Esophagus mucosa (tissue), 1 donor: ENCODE measurements at places on chromosomes 5 and 9. TPM values are rescaled to one million over a fixed set of nuclear protein-coding genes. Genes with fewer than 3 reads are reported as not detected.

DNA sequence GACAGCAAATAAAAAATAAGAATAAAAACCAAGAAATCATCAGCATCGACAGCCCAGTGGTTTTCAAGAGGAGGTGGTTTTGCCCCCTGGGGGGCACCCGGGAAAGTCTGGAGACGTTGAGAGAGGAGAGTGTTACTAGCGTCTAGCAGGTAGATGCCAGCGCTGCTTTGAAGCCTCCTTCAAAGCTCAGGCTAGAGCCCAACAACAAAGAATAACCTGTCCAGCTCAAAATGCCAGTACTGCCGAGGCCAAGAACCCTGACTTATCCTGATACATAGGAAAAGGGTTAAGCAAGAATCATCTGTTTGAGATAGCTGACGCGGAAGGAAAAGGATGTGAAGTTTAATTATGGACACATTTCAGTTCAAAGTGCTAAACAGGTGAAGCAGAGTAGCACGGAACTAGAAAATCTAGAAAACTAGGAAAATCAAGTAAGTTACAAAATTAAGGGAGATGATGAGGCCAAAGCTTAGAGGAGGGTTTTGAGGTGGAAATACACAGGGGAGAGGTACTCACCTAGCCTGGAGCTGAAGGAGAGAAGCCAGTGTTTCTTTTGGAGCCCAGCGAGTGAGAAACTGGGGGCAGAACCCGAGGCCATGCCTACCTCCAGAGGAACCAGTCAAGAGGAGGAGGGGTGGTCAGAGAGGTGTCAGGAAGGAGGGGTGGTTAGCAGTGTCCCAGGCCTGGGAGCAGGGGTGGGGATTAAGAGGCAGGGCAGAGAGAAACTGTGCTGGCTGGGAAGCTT, 121.0 kb upstream of the RETREG1 start:
- ATAC-seq, result peak; percentile 17

Gene PKD2L2
- not detected for total RNA-seq

DNA sequence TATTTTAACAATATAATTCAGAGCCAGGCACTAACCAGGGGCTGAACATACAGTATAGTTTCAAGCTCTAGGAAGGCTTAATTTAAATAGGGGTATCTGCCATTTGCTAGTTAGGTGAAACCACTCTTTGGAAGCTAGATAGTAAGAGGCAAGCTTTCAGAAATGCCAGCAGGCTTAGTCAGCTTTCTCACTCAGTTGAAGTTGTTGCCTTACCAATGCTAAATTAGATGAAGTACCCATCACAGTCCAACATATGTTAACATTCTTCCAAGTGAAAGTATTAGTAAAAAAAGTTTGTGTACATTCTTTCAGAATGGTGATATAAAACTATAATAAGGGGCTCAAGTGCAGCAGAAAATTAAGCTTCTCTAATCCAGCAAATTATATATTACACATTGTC, 215.0 kb downstream of the CNTLN start:
- no peak for ATAC-seq

Gene TESK1
- 9.5 TPM for total RNA-seq

DNA sequence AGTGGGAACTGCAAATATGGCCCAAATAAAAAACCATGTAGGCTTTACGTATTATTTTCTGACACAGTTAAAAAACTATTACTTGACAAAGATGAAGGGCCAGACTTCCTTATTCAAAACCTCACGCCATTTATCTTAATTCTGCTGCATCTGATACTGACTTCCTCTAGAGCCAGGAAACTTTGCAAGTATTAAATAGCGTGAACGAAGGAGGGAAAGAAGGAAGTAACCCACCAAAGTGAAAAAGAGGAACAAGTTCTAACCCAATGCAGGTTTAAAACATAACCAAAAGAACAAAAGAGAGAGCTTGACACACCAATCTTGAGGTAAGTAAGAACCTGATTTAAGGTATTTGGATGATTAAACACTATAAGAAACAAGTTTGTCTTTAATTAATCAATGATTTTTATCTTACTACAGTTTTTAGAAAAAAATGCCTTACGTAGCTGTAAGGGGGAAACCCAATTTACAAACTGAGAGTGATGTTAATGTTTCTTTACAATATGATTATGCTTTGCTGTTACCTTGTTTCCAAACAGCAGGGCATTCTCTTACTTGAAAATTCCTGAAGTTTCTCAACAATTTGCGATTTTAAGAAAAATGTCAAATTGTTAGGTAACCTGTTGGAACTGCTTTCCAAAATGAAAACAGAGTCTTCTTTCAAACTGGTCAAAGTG, at the start of gene GAPT:
TSS of gene GAPT (plus strand) at position 220 of the 677 bp plus-strand sequence. CDS start 3,102 bp downstream, outside the sequence.
- peak; percentile 20 for ATAC-seq

Gene TSSK1B
- total RNA-seq, result 0.48 TPM

DNA sequence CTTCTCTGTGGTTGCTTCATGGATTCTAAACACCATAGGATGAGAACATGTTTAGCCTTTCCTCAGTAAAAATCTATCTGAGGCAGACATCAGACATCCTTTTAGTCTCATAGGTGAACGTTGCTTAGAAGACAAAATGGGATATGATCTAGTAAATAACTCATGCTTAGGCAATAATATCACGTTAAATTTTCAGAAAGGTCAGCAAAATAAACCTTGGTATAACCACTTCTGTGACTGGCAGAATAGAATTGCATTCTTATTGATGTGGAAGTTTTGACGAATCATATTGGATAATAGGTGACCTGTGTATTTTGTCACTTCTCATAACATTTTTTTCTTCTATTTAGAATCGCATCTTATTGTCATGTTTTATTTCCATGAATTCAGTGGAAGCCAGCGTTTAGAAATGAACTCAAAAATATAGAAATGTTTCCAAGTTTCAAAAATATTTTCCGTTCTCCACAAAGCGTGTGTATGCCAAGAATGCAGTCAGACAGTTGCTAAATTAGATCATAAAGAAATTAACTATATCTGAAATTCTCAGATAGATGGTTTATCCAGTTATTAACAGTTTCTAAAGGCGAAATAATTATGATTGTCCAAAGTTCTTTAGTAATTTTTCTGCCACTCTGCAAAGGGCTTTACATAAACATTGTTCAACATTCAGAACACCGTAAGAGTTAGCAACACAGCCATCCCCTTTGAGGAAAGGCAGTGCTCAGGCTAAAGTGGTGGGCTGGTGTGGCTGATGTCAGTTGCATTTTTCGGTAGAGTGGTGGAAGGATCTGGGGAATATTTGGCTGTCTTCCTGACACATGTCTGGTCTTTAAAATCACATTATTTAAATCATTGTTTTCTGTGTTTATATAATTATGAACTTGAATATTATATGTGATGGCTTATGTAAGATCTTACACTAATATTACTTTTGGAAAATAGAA, 827.2 kb downstream of the MTRR start:
- no peak for ATAC-seq

DNA sequence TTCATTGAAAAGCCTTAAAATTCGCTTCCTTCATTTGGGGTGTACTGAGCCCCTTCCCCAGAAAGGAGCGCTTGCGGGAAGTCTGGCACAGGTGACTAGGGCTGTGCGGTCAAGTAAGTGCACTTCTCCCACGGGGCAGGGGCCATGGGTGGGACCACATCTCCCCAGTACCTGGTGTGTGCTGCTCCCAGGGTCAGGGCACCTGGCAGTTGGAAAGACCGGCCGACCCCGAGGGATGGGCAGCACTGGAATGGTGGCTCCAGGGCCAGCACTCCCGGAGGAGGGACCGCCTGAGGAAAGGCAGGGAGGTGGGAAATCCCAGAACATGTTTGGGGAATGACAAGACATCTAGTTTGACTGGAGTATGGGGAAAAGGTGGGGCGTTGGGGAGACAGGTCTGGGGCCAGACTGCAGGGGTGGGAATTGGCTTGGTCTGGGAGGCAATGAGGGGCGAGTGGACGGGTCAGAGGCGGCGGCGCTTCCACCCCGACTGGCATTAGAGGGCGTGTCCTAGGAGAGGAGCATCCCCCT, 727 bp upstream of the GLIPR2 start:
- ATAC-seq, result peak; percentile 18

DNA sequence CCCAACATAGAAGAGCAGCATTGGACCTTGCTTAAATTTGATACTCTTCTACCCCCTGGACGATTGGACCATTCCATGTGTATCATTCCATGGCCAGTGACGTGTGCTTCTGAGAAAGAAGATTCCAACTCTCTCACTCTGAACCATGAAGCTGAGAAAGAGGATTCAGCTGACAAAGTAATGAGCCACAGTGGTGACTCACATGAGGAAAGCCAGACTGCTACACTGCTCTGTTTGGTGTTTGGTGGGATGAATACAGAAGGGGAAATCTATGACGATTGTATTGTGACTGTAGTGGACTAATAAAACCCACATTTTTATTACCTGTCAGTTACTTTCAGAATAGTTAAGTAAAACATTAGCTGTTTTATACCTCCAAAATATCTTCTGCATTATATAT, 7.5 kb downstream of the HSPA5 start:
- ATAC-seq, result peak; percentile 74

DNA sequence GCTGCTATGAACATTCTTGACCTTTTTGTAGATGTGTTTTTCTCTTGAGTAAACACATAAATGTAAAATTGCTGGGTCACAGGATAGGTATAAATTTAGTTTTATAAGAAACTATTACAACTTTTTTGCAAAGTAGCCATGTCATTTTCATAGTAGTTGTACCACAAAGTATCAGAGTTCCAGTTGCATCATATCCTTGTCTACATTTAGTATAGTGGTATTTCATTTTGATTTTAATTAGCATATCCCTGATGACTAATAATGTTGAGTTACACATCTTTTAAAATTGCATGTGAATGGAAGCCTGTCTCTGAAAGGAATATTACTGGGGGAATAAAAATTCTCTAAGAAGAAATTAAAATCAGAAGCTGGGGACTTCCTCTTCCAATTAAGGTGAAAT, 85.4 kb downstream of the TMEM161B start:
- ATAC-seq, result no peak

DNA sequence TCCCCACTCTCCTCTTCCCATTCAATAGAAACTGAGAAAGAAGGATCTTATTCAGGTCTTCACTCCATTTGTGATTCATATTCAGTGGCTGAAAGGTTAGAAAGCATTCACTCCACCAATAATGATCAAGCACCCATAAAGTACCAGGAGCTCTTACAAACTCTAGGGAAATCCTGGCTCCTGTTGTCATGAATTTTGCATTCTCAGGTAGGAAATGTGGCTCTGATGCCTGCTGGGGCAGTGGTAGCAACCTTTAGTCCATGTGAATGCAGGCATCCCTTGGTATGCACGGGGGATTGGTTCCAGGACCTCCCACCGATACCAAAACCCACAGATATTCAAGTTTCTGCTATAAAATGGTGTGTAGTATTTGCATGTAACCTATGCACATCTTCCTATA, 3.6 kb upstream of the RORB start:
- no peak for ATAC-seq

- ATAC-seq, result no peak
These were observed 134.1 kb upstream of the ZNF462 start for GRCh38 chr9:106728860-106729259.

DNA sequence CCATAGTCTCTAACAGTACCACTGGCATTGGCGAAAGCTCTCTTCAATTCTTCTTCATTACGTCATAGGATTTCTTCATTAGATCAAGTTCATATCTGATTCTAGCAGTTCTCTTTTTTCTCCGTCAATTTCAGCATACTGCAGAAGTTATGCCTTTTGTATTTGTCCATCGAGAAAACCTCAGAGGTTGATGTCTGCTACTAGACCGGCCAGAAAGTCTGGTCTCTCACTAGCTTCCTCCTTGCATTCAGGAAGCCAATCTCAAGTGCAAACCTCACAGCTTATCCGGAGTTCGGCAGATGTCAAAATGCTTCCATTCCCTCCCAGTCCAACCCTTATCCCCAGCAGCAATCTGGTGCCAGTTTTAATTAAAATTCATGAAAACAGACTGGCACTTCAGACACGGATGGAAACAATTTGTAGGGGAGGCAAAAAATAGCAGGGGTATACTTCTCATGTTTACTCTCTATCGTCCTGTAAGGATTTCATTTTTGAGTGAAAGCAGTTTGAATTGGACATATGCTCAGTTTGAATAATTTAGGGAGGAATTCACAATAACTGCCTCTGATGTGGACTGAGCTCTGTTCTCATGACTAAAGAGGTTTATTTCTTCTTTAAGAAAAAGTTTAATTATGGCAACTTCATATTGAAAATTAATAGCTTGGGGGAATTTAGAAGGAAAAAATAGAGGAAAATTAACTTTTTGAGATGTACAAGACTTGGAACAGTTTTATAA, 56.4 kb upstream of the TMC1 start:
- peak; percentile 19 for ATAC-seq

- peak; percentile 39 for ATAC-seq
These were observed 140.8 kb downstream of the TSSK1B start for GRCh38 chr5:113293975-113294310.

Gene GHR
- total RNA-seq, result 2.4 TPM

Gene TAF11L3
- total RNA-seq, result not detected

DNA sequence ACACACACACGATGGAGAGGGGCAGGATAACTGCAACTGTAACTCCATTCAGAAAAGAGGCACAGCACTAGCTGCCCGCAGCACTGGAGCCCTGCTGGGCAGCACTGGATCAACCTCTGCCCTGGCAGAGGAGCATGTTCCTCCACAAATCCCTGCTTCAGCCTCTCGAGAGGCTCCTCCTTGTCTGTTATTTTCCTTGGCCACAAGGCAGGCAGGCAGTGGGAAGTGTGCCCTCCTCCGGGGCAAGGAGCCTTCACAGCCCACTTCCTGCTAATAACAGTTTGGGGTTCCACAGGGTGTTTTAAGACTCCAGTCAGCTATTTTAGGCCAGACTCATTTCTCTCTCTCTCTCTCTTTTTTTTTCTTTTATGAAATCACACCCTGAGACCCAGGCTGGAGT, 11.8 kb downstream of the FXN start:
- no peak for ATAC-seq

Gene CDC20B
- not detected for total RNA-seq

Gene FUT7
- total RNA-seq, result 0.12 TPM

Gene NEURL1B
- 12.7 TPM for total RNA-seq

Gene CNTNAP3
- total RNA-seq, result 8.5 TPM

Gene PCDHB8
- 0.40 TPM for total RNA-seq

DNA sequence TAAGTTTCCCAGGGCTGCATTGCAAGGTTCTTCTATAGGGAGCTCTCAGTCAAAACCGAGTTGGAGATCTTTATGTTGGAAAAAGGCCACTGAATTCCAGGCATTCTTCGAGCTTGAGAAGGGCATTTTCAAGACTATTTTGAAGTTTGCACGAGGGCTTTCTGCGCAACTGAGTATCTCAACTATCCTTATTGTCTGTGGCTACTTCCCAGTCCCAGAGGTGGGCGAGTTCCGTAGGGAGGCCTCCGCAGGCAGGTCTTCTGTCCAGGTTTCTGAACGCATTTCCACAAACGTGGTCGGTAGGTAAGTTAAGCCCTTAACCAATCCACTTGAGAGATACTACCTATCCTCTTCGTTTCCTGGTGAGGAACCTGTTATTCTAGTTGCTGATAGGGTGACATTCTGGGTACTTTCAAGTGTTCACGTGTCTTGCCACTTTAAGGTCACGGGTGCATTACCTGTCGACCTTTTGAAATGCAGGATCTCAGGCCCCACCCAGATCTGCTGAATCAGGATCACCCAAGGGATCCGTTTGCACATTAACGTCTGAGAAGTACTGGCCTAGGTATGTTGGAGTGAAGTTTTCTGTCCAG, 51.4 kb upstream of the TJP2 start:
- ATAC-seq, result peak; percentile 85

GRCh38 chr5:139745132-139745799, 50.3 kb upstream of the PSD2 start:
- no peak for ATAC-seq
